ENCODE measurements at places on chromosomes 11 and 22.

DNA sequence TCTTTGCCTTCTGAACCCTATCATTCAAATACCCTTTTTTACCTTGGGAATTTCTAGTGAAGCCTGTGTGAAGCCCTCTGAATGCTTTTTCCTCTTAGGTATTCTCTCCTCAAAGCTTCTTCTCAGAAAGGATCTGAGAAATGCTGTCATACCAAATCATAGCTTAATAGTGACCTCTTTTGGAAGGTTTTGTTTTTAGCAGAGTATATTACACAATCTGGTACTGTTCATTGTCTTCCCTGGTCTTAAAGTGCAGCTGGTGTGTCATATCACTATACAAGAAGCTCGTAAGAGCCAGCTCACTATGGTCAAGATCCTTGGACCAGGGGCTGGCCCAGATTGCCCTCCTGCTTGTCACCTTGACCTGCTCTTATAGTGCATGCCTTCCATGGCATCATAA lies 204.4 kb upstream of the ANO5 start:
- H3K36me3 ChIP-seq: no peaks in the 10 kb centered on the region
- H3K4me1 ChIP-seq: no peaks in the 10 kb centered on the region
- H3K27me3 ChIP-seq: no peaks in the 10 kb centered on the region
- no peak overlapping the region for H3K4me3 ChIP-seq

- DNase-seq: no peak
- H3K4me3 ChIP-seq: no peak overlapping the region
- no peak overlapping the region for H3K27ac ChIP-seq
- H3K27me3 ChIP-seq: no peaks in the 10 kb centered on the region
- H3K36me3 ChIP-seq: peaks cover 28% of the 10 kb centered on the region
Measured at GRCh38 chr11:46738887-46739286, 19.9 kb downstream of the F2 start.

DNA sequence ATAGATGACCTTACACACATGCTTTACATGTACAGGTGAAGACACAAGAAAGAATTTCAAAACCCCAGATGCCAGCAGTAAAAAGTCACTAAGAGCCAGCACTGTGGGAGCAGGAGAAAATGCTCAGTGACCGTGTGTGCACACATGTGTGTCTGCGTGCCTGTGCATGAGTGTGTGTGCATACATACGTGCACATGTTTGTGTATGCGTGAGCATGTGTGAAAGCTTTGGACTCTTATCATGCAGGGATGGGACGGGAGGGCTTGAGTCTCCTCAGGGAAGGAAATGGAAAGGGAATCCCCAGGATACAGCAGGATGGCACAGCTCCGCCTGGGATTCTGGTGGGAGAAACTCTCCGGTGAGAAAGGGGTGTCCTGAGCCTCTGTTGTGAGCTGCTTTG lies 121.5 kb upstream of the B3GAT1 start:
- H3K27ac ChIP-seq: no peak overlapping the region
- H3K36me3 ChIP-seq: no peaks in the 10 kb centered on the region
- DNase-seq: no peak
- no peaks in the 10 kb centered on the region for H3K4me1 ChIP-seq

DNA sequence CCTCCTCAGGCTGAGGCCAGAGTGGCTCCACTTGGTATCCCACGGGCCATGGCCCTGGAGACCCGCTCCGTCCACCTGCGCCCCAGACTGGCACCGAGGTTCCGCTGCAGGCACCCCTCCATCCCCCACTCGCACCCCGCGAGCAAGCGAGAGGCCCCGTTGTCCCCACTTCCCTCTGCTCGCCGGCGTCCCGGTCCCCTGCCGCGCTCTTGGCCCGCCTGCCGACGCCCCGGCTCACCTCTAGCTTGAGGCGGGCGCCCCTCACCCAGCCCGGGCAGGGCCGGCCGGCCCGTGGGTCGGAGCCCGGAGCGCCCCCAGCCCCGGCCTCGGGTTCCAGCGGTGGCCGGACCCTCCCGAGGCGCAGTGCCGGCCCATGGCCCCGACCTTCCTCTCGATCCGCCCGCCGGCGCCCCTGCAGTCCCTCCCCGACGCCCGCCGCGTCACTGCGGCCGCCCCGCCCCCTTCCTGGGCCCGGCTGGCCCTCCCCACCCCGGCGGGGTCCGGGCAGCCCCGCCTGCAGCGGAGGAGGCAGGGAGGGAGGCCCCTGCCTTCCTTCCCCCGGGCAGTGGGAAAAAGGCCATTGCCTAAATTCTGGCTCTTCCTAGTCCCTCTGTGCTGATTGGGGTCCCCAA lies at the start of gene PITPNM1:
PITPNM1 (minus strand) TSS at position 414 of the 632 bp plus-strand sequence. CDS start 1,183 bp downstream, outside the sequence.
- peak; percentile 86 for DNase-seq
- H3K36me3 ChIP-seq: peaks cover 24% of the 10 kb centered on the region

DNA sequence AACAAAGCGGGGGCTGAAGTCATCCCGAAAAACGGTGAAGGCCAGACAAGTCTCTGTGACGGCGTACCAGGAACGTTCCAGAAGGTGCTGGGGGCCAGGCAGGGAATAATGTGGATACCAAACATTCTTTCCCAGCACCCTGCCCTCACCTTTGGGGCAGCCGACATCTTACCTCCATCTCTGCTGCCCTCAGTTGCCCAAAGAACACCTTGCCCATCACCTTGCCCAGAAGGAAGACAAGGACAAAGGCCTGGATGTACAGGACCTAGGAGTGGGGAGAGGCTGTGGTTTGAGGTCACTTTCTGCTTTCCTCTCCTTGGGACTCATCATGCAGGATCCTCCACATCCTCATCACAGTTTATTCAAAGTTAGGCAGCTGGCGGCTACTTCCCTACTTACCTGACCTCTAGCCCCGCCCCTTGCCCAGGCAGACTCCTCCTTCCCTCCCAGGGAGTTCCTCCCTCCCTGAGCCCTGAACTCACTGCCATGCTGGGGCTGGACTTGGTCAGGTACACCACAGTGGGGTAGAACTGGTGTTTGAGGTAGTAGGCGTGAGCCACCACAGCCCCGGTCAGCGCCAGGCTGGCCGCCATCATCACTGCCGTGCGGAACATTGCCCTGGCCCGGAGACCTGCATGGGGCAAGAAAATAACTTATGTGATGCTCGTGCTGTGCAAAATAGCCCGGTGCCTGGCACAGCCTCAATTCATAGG lies 1.2 kb downstream of the SYVN1 start:
- peak overlapping the region; percentile 100 for H3K27ac ChIP-seq
- H3K36me3 ChIP-seq: peaks cover 36% of the 10 kb centered on the region
- H3K4me1 ChIP-seq: peaks cover 63% of the 10 kb centered on the region
- H3K4me3 ChIP-seq: peak overlapping the region; percentile 91
- peak; percentile 95 for DNase-seq
- H3K27me3 ChIP-seq: no peaks in the 10 kb centered on the region

DNA sequence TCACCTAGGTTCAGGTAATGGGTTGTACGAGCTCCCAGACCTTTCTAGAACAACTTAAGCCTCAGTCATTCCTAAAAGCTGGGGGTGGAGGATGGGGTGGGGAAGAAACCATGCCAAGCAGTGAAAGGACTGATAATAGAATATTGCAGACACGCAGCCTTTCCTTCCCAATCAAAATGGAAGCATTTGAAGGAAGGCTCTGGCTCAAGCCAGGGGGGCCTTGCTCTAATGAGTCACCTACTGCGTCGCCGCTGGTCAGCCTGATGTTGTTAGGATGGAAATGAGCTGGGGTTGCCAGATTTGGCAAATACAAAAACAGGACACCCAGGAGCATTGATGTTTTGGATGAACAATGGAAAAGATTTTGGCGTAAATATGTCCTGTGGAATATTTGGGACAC lies 6.2 kb downstream of the SYT12 start:
- 0 out of 2 replicates have a peak overlapping the region, but pooled peaks have one; percentile 90 for H3K27ac ChIP-seq
- H3K4me3 ChIP-seq: peak overlapping the region; percentile 64
- DNase-seq: no peak
- no peaks in the 10 kb centered on the region for H3K27me3 ChIP-seq
- peaks cover 80% of the 10 kb centered on the region for H3K4me1 ChIP-seq
- H3K36me3 ChIP-seq: no peaks in the 10 kb centered on the region

GRCh38 chr11:128548649-128549255 lies 38.6 kb downstream of the ETS1 start:
- peak; percentile 53 for DNase-seq
- no peaks in the 10 kb centered on the region for H3K36me3 ChIP-seq
- H3K4me1 ChIP-seq: peaks cover 75% of the 10 kb centered on the region
- H3K27ac ChIP-seq: peak overlapping the region; percentile 71

DNA sequence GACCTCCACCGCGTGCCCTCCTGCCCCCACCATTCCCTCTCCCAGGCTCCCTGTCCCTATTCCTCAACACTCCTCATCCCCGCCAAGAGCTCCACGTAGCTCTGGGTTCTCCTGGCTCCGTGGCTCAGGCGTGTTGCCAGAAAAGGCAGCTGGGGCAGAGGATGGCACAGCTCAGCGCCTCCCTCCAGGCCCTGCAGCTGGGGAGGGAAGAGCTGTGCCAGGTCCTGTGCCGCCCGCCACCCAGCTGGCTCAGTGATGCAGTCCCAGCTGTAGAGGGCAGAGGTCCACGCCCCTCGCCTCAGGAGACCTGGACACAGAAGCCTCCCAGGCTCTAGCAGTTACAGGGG lies 4.2 kb downstream of the ARHGAP1 start:
- DNase-seq: no peak
- no peak overlapping the region for H3K27ac ChIP-seq
- no peaks in the 10 kb centered on the region for H3K27me3 ChIP-seq
- H3K4me1 ChIP-seq: peaks cover 11% of the 10 kb centered on the region
- H3K36me3 ChIP-seq: peaks cover 4% of the 10 kb centered on the region
